ENCODE measurements at places on chromosomes 6 and 20.

DNA sequence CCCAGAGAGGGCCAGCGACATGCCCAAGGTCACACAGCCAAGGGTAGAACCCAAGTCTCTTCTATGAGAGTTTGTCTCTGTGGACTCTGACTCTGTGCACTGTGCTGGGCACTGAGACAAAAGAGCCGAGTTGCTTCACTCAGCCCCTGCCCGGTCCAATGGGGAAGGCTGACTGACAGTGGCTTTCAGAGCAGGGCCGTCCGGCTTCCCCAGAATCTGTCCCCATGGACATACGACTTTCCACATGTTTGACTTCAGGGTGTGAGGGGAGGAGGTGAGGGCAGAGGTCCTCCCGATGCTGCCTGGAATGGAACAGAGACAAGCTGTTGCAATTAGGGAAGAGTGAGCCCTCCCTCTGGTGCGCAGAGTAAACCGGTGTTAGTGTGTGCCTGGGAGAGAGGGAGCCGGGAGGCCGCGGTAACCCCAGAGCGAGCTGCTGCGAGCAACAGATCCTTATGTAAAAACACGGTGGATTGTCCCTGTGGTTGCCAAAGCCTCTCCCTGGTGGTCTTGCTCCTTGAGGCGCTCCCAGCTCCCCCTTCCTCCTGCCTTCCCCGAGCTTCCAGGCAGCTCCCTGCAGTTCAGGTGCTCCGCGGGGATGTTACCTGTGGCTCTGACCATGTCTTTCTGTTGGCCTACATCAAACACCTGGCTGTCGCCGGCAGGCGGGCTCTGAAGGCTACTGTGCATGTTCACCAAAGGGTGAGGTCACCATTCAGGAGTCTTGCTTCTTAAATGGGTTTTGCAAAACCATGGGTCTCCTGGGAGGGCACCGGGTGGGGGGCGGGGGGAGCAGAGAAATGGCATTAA lies 672 bp downstream of the SIRPA start:
- peak overlapping the region; percentile 99 for H3K4me3 ChIP-seq
- H3K36me3 ChIP-seq = no peaks in the 10 kb centered on the region
- H3K27me3 ChIP-seq = no peaks in the 10 kb centered on the region
- H3K4me1 ChIP-seq = peaks cover 43% of the 10 kb centered on the region
- DNase-seq = peak; percentile 65
- H3K27ac ChIP-seq = peak overlapping the region; percentile 74

DNA sequence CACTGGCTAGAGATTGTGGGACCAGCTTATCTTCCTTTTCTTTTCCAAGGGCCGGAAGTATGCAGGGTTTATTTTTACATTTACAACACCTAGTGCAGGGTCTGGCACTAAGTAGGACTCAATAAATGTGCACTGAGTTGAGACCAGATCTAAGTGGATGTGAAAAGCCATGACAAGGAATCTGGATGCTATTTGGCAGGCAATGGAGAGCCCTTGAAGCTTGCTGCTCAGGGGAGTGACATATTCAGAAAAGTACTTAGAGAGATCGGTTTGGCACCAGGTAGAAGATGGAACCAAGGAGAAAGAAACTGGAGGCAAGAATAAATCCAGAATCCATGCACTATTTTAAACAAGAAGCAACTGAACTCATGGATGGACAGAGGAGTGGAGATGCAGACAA lies 815.8 kb downstream of the MAFB start:
- DNase-seq = no peak
- no peaks in the 10 kb centered on the region for H3K36me3 ChIP-seq
- H3K4me1 ChIP-seq = 0 out of 2 replicates have a peak, but pooled peaks cover 10% of the 10 kb centered on the region
- H3K27me3 ChIP-seq = no peaks in the 10 kb centered on the region
- H3K27ac ChIP-seq = no peak overlapping the region
- no peak overlapping the region for H3K4me3 ChIP-seq

DNA sequence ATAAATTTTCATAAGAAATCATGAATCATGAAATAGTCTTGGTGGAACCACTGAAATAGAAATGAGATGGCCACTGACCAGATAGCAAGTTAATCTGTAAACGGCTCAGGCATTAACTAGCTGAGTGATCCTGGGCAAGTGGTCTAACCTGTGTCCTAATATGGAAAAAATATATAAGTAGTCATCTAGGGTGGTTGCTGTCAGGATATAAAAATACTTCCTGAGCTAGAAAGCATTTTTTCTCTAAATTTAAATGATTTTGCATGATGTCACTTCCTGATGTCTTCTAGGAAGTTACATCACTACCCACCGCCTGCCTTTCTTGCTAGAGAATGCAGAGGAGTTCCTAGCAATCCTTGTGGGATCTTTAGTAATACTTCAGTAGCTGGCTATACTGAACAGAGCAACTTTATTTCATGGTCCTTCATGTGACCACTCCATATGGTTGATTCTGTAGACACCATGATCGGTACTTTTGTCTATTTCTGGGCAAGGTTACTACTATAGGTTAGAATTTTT lies 228.1 kb upstream of the CEP162 start:
- DNase-seq = peak; percentile 20
- no peak overlapping the region for H3K4me3 ChIP-seq
- peaks cover 9% of the 10 kb centered on the region for H3K4me1 ChIP-seq
- no peaks in the 10 kb centered on the region for H3K27me3 ChIP-seq

GRCh38 chr6:67252663-67253062 lies 1382.4 kb upstream of the ADGRB3 start:
- no peak for DNase-seq
- H3K27ac ChIP-seq = no peak overlapping the region
- no peak overlapping the region for H3K4me3 ChIP-seq
- H3K36me3 ChIP-seq = no peaks in the 10 kb centered on the region
- no peaks in the 10 kb centered on the region for H3K4me1 ChIP-seq

DNA sequence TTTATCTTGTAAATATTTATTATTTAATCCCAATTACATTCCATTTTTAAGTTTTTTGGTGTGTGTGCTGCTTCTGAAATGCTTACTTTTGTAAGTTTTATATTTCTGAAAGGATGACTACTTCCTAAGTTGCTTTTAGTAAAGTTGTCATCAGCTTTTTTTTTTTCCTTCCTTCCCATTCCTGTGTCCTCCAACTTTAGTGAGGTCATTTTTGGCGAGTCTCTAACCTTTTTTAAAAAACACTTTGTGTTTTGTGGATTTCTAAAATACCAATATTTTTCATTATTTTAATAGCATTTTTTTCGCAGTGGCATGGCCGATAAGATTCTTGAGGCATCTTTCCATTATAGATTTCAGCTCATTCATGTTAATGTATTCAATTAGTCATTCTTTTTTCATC lies 30.9 kb downstream of the FIG4 start:
- DNase-seq = peak; percentile 32
- no peak overlapping the region for H3K4me3 ChIP-seq
- H3K36me3 ChIP-seq = no peaks in the 10 kb centered on the region
- no peaks in the 10 kb centered on the region for H3K27me3 ChIP-seq
- H3K4me1 ChIP-seq = no peaks in the 10 kb centered on the region
- H3K27ac ChIP-seq = no peak overlapping the region

- no peak overlapping the region for H3K4me3 ChIP-seq
- H3K27me3 ChIP-seq = no peaks in the 10 kb centered on the region
- H3K4me1 ChIP-seq = peaks cover 13% of the 10 kb centered on the region
- H3K27ac ChIP-seq = no peak overlapping the region
- no peak for DNase-seq
Observed at GRCh38 chr20:41505184-41505583, 113.0 kb downstream of the CHD6 start.

DNA sequence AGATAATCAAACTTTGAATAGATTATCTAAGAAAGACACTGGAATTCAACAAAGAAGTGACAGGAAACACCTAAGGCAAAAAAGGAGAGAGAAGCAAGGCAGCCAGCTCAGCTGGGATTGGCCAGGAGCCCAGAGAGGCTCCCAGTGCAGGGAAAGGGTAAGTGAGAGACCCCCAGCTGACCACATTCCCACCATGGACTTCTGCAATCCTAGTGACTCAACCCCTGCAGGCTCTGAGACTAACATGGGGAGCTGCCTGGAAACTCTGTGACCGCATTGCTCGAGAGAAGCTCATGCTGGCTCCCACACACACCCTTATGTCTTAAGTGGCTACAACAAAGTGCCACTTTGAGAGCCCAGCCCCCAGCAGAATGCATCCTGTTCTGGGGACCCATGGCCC lies 215.1 kb downstream of the PACRG start:
- no peak overlapping the region for H3K27ac ChIP-seq
- no peaks in the 10 kb centered on the region for H3K27me3 ChIP-seq
- 0 out of 2 replicates have a peak, but pooled peaks cover 9% of the 10 kb centered on the region for H3K4me1 ChIP-seq
- H3K36me3 ChIP-seq = no peaks in the 10 kb centered on the region
- DNase-seq = peak; percentile 71

DNA sequence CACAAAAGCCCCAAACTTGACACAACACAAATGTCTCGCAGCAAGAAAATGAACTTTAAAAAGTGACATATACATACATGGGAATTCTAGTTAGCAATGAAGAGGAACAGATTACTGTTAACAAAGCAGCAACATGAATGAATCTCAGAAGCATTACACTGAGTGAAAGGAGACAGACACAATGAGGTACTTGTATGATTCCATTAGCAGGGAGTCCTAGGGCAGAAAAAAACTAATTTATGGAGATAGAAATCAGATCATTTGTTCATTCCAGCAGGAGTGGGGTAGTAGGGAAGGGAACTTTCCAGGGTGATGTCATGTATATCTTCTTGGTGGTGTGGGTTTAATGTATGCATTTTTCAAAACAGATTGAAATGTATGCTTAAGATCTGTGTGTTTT lies 524.4 kb downstream of the KIF16B start:
- no peaks in the 10 kb centered on the region for H3K36me3 ChIP-seq
- no peaks in the 10 kb centered on the region for H3K27me3 ChIP-seq
- H3K27ac ChIP-seq = no peak overlapping the region
- no peak overlapping the region for H3K4me3 ChIP-seq

DNA sequence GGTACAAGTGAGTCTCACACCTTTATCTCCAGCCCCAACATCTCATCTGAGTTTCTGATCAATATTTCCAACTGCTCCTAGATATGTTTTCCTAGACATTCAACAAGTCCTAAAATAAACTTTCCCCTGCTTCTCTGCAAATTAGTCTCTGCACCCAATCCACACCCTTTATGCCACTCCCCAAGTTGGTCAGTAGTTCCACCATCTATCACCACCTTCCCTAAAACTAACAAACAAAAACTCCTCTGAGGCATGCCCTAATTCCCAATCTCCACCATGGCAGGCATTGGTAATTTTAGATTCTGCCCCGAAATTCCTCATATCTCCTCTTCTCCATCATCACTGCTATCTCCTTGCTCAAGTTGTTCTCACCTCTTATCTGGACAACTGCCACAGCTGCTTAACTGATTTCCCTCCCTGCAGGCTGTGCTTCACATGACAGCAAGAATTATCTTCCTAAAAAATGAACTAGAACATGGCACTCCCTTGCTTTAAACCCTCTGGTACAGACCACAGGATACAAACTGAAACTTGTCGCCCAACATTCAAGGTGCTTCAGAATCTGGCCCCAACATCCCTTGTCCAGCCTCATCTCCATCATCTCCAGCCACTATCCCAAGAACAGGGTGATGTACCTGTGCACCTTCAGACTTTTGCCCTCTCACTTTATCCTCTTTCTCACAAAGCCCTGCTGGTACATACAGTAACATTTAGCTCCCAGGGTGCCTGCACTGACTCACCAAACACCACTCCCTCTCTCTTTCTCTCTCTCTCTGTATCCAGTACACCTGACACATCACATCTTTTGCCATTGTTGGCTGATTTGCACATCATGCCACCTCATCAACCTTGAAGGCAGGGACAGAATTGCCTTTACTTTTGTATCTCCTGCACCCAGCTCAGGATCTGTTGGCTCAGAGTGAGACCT lies 55.5 kb downstream of the ZHX3 start:
- DNase-seq = peak; percentile 39
- H3K4me1 ChIP-seq = no peaks in the 10 kb centered on the region
- no peaks in the 10 kb centered on the region for H3K27me3 ChIP-seq
- H3K4me3 ChIP-seq = no peak overlapping the region
- no peak overlapping the region for H3K27ac ChIP-seq

GRCh38 chr6:35733633-35734032 lies 3.2 kb upstream of the ARMC12 start:
- H3K27ac ChIP-seq = no peak overlapping the region
- no peak overlapping the region for H3K4me3 ChIP-seq
- H3K27me3 ChIP-seq = no peaks in the 10 kb centered on the region
- no peaks in the 10 kb centered on the region for H3K36me3 ChIP-seq
- DNase-seq = no peak
- peaks cover 11% of the 10 kb centered on the region for H3K4me1 ChIP-seq

DNA sequence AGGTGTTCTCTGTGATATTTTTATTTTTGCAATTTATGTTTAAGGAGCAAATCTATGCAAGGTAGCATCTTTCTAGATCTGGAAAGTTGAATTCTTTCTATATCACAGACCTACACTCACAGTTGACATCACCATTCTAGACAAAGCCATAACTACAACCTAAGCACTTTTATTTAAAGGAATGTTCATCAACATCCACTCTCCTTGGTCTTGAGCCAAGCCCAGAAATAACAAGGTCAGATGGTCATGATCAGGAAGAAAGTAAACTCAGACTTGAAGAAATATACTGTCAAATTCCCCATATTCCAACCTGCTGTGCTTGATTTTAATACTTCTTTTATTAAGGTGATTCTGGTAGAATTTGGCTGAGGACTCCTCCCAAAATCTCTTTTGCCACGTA lies 32.2 kb downstream of the MMUT start:
- H3K4me1 ChIP-seq = peaks cover 4% of the 10 kb centered on the region
- H3K36me3 ChIP-seq = peaks cover 30% of the 10 kb centered on the region
- H3K27ac ChIP-seq = no peak overlapping the region

GRCh38 chr6:168583126-168583525 lies 142.1 kb downstream of the SMOC2 start:
- H3K27ac ChIP-seq = no peak overlapping the region
- no peaks in the 10 kb centered on the region for H3K36me3 ChIP-seq
- no peak for DNase-seq
- no peaks in the 10 kb centered on the region for H3K27me3 ChIP-seq
- no peaks in the 10 kb centered on the region for H3K4me1 ChIP-seq
- H3K4me3 ChIP-seq = no peak overlapping the region

DNA sequence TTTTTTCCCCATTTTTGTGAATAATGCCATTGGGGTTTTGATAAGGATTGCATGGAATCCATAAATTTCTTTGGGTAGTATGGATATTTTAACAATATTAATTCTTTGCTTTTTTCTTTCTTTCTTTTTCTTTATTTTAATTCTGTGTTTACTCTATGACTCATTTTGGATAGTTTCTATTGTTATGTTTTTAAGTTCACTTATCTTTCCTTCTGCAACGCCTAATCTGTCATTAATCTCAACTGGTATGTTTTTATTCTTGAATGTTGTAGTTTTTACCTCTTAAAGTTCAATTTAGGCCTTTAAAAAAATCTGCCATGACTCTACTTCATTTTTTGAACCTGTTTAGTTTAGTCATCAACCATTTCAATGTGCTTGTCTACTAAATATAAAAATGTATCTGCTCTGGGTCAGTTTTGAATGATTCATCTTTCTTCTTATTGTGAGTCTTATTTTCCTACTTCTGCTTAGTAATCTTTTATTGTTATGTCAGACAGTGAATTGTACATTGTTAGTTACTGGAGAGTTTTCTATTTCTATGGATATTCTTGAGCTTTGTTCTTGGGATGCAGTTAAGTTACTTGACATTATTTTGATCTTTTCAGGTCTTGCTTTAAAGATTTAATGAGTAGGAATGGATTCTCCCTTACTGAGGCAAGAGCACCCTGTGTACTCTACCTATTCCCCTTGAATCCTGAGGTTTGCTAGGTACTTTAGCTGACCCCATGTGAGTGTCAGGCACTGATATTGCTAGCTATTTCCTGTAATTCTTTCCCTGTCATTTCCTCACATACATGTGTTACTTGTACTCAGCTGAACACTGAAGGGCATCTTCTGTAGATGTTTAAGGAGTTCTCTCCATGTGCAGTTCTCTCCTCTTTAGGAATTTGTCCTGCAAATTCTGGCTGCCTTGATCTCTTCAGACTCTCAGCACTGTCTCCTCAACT lies 104.2 kb downstream of the TFAP2B start:
- no peak overlapping the region for H3K27ac ChIP-seq
- H3K4me3 ChIP-seq = no peak overlapping the region
- DNase-seq = no peak
- H3K36me3 ChIP-seq = no peaks in the 10 kb centered on the region

Measured in GM23248 (cell line).